ENCODE measurements at places on chromosomes 11 and 22. TPM values are rescaled to one million over a fixed set of nuclear protein-coding genes. Genes with fewer than 3 reads are reported as not detected.

Gene TIMM10
- total RNA-seq = 20.7 TPM

Gene UBQLN3
- not detected for total RNA-seq

DNA sequence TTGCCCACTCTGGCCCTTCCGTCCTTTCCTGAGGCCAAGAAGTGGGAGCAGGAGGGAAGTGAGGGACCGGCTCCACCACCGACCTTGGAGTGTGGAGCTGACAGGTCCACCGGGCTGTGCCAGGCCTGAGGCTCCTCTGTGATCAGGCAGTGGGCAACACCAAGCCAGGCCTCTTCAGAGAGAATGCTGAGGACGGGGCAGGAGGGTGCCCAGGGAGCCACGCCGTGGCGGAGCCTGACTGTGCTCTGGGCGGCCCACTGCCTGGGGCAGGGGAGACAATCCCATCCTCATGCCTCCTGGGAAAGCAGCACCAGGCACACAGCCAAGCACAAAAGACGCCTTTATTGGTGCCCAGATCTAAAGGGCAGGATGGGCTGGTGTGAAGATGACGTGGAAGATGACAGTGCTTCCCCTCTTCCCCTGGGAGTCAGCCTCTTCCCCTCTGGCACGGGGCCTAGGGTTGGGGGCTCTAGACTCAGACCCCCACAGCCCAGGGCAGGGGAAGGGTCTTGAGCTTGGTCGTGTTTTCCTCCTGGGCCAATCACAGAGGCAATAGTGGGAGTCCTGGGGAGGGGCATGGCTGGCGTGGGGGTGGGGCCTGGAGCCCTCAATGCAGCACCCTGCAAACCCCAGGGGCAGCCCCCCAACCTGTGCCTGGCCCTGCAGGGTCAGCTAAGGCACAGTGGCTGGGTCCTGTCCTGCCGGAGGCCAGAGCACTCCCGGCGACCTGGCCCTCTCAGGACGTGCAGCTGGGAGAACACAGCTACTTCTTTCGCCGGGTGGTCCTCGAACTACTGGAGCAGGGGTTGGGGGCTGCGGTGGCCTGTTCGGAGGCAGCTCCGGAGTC lies 4.7 kb downstream of the LMF2 start:
- no peak overlapping the region for H3K4me3 ChIP-seq
- H3K27ac ChIP-seq = no peak overlapping the region
- DNase-seq = no peak
- H3K4me1 ChIP-seq = peaks cover 33% of the 10 kb centered on the region
- H3K27me3 ChIP-seq = no peaks in the 10 kb centered on the region

DNA sequence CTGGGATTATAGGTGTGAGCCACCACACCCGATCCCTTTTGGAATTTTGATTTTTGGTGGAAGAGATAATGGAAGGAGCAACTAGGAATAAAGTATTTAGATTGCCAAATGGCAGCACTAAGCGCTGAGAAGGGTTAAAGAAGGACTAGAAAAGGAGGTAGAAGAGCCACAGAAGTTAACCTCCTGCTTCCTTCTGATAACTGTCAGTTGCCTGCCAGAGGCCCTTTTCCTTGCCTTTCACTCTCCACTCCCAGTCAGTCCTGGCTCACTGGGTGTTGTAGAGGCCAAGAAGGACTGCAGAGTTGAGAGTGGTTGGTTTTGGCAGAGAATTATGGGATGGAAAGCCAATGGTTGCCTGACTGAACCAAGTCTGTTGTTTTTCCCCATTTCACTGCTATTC lies 19.3 kb downstream of the ZC3H12C start:
- H3K27me3 ChIP-seq = peaks cover 6% of the 10 kb centered on the region
- H3K36me3 ChIP-seq = no peaks in the 10 kb centered on the region
- H3K4me1 ChIP-seq = no peaks in the 10 kb centered on the region
- H3K4me3 ChIP-seq = no peak overlapping the region

DNA sequence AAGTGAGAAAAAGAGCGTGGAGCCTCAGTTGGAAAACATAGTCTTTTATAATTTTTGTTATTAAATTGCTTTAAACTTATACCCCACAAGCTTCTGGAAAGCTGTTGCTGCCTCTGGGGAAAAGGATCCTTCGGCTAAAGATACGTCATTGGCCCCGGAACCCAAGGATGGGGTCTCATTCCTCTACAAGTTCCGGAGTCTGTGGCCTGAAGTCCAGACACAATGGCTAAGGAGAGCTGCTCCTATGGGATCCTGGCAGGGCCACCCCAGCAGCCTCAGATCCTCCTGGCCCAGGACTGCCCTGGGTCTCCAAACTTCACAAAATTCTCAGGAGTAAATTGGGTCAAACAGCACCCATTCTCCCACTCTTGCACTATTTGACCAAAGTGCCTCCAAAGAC lies 5.9 kb downstream of the WT1 start:
- H3K36me3 ChIP-seq = no peaks in the 10 kb centered on the region
- no peak overlapping the region for H3K4me3 ChIP-seq
- H3K4me1 ChIP-seq = peaks cover 26% of the 10 kb centered on the region
- no peak for DNase-seq
- no peak overlapping the region for H3K27ac ChIP-seq

- peaks cover 6% of the 10 kb centered on the region for H3K27me3 ChIP-seq
- H3K4me3 ChIP-seq = no peak overlapping the region
- no peaks in the 10 kb centered on the region for H3K4me1 ChIP-seq
- no peak for DNase-seq
- no peaks in the 10 kb centered on the region for H3K36me3 ChIP-seq
- no peak overlapping the region for H3K27ac ChIP-seq
Measured at GRCh38 chr11:33970984-33971466, 79.1 kb upstream of the LMO2 start.

GRCh38 chr22:30453731-30454510 lies 17.9 kb downstream of the SEC14L3 start:
- no peaks in the 10 kb centered on the region for H3K4me1 ChIP-seq
- no peak overlapping the region for H3K4me3 ChIP-seq
- no peak for DNase-seq
- H3K27ac ChIP-seq = no peak overlapping the region
- H3K27me3 ChIP-seq = no peaks in the 10 kb centered on the region
